ENCODE measurements at places on chromosomes 3 and 15.

- DNase-seq: no peak
Measured at GRCh38 chr15:89645680-89646079, 9.6 kb downstream of the KIF7 start.

DNA sequence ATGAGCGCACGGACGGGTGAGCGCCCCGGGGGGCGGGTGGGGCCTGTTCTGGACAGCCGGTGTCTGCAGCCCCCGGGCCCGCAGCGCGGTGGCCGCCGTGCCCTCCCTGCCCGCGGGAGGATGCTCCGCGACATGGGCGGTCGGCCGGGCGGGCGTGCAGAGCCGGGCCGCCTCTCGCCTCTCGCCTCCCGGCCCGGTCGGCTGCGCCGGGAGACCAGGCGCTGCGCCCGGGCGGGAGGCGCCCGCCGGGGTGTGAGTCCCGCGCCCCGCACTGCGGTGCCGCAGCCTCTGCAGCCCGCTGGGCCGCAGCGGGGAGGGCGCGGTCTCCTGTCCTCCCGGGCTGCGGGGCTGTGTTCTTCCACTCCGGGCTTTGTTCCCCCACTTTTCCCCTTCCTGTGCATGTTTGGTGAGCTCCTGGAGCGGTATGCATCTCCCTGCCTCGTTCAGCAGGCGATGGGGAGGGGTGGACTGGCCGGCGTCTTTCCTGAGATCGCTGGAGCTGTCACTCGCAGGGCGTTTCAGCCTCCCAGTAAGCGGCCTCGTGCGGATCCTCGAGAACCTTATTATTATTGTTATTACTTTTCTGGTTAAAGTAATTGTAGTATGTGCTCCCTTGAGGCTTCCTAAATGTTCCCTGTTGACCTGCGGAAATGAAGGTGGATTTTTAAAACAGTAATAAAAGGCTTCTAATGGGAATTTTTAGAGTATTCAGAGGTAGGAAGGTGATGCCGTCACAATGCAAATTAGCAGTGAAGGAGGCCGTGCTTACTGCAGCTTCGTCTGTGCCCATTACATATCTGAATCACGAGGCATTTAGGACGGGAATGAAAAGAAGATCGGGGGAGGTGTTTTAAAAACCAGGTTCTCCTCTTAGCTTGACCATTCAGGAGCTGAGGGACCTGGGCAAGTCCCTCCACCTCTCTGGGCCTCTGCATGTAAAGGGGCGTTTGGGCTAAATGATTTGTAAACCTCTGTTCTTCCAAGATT, 593 bp downstream of the TMOD2 start:
- DNase-seq: no peak

DNA sequence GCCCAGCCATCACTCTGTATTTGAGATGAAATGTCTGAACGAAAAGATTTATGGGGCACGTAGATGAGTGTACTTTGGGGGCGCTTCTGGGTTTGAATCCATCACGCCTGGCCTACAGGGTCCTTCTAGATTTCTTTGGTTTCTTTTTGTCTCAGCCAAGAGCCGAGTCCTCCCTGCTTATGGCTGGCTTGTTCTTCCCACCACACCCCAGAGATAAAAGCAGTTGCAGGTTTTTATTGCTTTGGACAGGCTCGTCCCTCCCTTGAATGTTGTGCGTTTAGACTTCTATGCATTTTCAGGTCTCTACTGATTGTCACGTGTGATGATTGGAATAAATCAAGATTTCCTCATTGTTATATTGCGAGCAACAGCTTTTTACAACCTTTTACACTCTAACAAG, 104.8 kb upstream of the CHRNA7 start:
- no peak for DNase-seq

GRCh38 chr3:42184651-42185443, 81.1 kb downstream of the CCK start:
- DNase-seq: no peak

- no peak for DNase-seq
Measured at GRCh38 chr3:15645740-15646501, 44.4 kb downstream of the BTD start.

DNA sequence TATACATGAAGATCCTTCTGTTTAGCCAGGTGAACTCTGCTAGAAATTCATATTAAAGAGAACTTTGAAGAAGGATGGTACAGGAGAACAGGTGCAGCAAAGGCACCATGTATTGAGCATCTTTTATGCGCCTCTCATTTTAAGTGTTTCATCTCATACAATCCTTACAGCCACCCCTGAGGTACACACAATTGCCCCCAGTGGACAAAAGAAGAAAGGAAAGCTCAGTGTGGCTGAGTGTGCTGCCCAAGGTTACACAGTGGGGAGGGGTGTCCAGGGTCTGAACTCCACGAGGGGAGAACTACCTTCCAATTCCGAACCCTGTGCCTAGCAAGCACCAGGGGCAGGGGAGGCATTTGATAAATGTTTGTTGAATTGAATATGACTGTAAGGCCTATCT, 98.6 kb downstream of the MECOM start:
- DNase-seq: no peak

GRCh38 chr3:4977853-4978203, 1.4 kb upstream of the BHLHE40 start:
- no peak for DNase-seq

DNA sequence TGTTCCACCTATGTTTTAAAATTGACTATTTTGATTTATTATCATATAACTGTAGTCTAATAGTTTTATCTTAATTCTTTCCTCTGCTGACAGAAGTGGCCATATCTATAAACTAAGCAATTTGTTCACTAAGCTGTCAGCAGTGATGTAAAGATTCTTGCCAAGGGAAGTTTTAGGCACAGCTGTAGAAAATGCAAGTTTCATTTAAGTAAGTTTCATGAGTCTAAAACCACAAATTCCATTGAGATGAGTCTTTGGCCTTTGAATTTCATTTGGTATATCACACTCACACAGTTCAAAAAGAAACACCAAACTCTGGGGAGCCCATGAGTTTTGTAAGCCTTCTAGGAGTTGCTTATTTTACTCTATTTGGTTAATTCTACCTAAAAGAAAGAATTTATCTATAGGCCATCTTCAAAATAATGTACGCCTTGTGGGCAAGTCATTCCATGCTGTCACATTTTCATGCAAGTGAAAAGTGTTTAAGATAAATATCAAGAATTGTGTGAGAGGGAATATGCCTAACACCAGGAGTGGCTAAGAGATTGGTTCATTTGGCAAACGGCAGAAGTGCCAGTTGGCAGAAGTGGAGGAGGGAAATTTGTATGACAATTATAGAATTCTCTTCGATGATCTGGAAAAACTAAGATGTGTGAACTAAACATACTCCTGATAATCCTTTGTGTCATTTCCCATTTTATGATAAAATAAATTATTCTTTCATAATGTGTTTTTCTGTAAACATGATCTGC, 292.9 kb downstream of the ZIC4 start:
- DNase-seq: no peak

DNA sequence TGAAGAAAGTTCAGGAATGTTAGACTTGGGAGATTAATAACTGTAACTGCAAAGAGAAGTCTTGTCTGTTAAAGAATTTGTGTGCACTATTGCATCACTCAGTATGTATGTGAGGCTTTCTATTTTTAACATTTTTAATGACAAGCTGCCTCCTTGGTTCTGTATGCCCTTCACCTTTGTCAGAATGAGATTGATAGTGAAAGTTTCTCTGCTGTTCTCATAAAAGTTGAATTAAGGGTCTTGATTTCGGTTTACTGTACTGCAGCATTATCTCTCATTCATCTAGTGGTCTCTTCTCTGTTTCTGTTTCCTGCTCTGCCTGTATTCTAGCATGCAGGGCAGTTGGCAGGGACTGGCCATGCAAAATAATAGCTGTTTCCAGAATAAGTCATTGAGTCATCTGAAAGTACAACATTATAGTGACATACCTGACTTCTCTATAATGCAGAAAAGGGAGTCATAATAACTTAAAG, 454.9 kb downstream of the IL5RA start:
- no peak for DNase-seq

DNA sequence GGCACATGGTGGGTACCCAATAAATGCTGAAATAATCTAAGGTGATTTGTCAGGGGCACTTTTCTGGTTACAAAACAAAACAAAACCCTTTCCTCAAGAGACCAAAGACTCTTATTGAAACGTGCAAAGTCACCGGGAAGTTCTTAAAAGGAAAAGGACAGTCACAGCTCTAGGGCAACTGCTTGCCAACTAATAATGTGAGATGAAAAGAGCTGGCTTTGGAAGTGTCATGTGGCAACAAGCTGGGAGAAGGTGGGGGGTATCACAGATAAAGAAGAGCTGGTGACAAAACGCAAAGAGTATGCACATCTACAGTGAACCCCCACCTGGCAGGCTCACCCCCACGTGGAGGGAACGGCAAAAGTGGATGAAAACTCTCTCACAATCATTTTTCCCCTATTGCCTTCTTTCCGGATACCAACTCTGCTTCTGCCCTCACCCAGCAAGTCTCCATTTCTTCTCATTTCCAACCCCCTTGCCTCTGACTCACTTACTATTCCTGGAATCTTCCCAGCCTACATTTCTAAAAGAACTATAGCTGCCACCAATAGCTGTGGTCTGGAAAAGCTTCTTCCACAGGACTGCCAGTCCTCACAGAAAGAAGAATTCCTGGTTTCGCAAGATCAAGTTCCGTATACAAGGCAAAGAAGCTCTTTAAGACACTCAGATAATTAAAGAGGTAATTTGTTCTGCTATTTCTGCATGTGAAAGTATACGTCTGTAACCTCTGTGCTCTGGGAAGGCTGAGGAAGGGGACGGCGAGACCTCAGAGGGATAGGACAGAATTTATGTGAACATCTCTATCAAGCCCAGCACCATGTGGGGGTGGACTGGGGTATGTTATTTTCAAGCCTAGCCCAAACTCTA, 21.8 kb upstream of the ANPEP start:
- no peak for DNase-seq

Measured in activated CD4-positive, alpha-beta T cell treated with anti-CD3 and anti-CD28 coated beads, Interleukin-2, Interleukin-4, amounts not matched to agents 100 ng/mL and 50 ng/mL, durations not matched to agents 16 hours and 8 hours (primary cell).